Stimulated activated CD8-positive, alpha-beta memory T cell treated with anti-CD3 and anti-CD28 coated beads, Interleukin-7, amount 100 ng/mL, for 48 hours (primary cell): ENCODE measurements at places on chromosomes 4 and X.

DNA sequence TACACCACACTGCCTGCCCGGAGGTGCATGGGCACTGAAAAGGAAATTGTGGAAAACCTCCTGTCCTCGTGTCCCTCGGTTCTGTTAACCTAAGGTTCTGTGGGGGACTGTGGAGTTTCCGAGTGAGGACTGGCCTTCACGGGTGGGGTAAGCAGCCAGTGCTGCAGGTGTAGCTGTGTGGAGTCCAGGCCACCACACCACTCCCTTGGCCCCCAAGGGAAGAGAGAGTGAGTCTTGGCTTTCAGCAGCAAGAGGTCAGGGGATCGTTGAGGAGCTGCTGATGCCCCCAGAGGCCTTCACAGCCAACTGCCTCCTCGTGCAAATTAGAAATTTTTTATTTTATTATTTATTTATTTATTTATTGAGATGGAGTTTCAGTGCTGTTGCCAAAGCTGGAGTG is 20.4 kb downstream of the BEND4 start:
- DNase-seq: no peak

DNA sequence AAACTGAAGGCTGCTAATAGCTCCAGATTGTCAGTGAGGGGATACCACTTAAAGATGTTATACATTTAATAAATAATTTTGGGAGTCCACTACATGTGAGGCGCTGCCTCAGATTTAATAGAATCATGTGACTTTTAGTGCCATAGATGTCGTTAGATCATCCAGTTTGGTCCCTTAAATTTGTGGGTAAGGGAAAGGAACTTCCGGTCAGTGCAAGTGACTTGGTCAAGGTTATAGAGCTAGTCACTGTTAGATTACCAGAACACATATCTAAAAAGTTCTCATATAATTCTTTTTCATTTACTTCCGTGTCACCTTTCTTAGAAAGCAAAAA is 529 bp upstream of the UBA6 start:
- no peak for DNase-seq

- no peak for DNase-seq
Observed at GRCh38 chr4:25750874-25751273, 95.2 kb downstream of the SLC34A2 start.

DNA sequence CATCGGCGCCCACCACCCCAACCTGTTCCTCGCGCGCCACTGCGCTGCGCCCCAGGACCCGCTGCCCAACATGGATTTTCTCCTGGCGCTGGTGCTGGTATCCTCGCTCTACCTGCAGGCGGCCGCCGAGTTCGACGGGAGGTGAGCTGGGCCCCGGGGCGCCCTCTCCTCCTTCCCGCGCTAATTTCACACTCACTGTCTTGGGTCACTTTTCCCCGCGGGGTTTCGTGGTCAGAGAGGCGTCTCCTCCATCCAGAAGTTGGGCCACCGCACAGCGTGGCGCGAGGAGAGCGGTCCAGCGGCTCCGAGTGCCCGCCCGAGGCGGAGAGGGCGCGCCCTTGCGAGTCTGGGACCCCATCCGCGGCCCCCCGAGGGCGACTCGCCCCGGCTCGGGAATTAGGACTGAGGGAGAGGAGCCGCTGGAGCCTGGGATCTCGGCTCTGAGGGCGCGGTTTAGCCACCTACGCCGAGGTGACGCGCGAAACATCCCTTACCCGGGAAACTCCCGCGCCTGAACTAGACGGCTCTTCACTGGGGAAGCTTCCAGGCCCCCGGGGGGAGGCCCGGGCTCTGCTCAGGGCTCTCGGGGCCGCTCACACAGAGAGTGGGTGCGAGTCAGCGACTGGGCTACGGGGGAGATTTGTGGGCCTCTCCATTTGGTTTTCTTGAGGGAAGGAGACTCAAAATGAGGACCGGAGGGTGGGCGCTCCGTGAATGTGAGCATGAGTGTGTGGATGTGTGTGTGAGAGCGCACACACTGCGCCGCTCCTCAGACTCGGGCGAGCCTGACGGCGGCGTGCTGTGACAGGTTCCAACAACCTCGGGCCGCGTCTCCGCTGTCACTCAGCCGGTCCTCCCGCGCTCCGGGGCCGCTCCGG is 551 bp downstream of the NPNT start:
- DNase-seq: no peak

DNA sequence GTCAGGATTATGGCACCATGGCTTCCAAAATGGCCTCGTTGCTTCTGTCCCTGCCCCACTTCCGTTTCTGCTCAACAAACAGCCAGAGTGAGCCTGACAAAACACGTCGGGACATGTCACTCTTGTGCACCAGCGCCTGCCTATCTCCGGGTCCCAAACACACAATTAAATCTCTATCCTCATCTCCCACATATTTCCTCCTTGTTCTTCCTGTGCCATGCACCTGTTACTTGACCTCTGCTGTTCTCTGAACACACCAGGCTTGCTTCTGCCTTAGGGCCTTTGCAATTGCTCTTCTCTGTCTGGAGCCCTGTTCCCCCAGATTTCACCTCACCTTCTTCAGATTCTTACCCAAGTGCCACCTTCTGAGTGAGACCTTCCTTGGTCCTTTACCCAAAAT is 12.7 kb upstream of the CD38 start:
- DNase-seq: no peak

- DNase-seq: no peak
Observed at GRCh38 chrX:110222497-110223257, 95.2 kb downstream of the AMMECR1 start.

DNA sequence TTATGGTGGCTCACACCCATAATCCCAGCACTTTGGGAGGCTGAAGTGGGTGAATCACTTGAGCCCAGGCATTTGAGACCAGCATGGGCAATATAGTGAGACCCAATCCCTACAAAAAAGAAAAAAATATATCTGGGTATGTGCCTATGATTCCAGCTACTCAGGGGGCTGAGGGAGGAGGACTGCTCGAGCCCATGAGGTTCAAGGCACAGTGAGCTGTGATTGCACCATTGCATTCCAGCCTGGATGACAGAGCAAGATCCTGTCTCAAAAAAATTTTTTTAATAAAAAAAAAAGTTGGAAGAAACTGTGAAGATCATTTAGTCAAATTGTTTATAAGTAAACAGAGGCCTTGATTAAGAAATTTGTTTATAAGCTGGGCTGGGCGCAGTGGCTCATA is 39.7 kb downstream of the KLHL8 start:
- no peak for DNase-seq
